Cerebellar nuclear complex (tissue), 1 donor: ENCODE measurements at places on chromosomes 6 and 20.

DNA sequence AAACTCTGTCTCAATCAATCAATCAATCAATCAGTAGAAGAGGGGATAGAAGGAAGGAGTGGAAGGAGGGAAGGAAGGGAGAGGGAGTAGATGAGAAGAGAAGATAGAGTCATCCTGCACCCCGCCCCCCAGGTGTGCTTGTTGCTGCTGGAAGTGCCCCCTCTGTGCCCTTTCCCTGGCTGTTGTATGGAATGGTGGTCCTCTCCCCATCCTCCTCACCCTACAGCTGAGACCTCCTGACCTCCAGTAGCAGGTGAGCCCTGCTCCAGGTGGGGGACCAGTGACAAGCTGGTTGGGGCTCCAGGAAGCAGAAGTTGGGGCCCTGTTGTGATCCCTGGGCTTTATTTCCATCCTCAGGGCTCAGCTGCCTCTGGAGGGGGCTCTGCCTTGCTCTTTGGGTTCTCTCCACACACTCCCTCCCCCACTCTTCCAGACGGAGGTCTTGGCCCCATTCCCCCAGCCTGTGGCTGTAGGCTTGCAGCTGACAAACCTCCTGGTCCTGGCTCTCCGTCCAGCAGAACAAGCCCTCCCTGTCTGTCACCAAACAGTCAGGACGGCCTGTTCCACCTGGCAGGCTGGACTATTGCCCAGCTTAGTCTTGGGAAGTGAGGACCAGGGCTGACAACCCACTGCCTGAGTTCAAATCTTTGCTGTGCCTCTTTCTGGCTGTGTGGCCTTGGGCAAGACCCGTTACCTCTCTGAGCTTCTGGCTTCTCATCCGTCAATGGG, 26.0 kb upstream of the SCRT2 start:
- DNase-seq, result peak; percentile 72

- no peak for DNase-seq
Observed at GRCh38 chr6:89489078-89489477, 56.1 kb downstream of the ANKRD6 start.

DNA sequence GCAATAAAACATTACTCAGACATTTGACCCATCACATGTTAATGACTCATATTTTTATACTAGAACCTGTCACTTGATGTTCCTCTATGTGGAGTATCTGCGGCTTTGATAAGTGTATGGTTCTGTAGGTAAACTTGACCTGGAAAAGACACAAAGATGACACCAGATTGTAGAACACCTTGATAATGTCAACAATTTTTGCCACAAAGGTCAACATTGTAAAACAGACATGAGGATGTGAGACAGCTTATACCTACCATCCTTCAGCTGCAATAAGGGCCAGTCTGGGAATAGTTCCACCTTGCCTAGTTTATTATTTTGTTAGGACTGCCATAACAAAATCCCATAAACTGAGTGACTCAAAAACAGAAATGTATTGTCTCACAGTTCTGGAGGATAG, 202.4 kb downstream of the LMBRD1 start:
- DNase-seq, result no peak

DNA sequence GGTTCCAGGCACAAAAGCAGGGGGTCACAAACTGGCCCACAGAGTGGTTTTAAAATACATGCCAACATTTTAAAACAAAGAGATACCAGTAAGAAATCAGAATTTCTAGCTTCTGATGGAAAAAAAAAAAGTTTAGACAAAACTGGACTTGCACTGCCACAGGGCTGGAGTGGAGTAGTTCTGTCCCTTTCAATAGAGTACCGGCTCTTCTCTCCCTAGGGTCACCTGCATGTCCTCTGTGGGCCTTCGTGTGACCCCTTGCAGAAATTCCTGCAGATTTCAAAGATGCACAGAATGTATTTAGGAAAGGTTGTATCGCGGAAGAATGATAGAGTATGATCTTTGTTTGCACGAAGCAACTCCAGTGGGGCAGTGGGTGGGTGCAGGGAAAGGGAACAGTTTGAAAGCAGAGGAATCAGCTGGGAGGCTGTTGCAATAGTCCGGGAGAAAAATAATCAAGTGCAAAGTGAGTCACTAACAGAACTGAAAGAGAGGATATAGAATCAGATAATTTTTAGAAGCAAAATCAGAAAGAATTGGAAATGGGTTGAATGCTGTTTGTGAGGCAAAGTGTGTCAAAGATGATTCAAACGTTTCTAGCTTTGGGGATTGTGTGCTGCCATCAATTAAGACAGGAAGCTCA, 97.3 kb upstream of the STXBP5 start:
- DNase-seq, result no peak
